ENCODE measurements at places on chromosomes 1 and 21.

GRCh38 chr1:154335025-154335714, 9.8 kb downstream of the ATP8B2 start:
- DNase-seq: peak; percentile 83

DNA sequence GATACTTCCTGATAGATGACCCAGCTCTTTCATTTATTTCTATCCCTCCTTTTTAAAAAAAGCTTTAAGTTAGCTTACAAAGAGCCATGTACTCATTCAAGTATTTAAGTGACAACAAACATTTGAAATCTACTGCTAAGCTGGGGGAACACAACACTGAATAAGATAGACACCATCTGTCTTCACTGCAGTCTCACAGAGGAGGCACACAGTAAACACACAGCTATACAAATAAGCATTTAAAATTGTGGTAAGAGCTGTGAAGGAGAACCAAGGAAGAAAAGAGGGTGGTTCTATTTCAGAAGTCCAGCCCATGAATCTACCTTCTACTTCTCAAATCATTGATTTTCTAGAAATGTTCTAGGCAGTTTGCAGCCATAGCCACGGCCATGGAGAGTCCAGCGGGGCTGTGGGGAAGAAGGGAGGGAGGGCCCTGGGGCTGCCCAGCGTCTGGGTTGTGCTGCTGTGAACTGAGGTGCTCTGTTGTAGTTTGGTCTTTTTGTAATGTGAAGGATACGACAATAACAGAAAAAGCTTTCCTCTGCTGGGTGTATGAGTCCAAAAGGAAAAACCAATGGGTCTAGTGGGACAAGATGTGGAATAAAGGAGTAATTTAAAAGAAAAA, 28.2 kb downstream of the PRDM2 start:
- no peak for DNase-seq

DNA sequence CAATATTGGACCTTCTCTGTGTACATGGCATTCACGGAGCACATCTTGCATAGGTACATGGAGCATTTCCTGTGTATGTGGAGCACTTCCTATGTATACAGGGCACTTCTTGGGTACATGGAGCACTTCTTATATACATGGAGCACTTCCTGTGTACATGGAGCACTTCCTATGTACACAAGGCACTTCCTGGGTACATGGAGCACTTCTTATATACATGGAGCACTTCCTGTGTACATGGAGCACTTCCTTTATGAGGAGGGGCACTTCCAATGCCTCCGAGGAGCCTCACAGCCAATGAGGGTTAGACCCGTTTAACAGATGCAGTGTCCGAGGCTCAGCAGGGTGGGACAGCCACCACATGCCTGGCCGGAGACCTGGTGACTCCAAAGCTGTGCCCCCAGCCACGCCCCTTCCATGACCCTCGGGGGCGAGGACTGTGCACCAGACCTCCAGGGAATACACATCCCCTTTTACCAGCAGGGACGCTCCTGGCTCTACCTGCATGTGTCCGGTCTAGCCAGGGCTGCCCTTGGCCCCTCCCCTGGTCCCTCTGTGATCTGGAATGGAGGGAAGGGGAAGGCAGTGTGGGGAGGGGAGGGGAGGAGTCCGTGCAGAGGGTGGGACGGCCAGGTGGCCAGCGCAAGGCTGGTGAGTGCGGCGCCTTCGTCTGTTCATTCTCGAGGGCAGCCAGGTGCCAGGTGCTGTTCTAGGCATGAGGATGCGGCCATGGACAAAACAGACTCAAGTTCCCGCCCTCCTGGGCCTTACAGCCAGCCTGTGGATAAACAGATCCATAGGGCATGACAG, 195.1 kb upstream of the TMEM51 start:
- no peak for DNase-seq

DNA sequence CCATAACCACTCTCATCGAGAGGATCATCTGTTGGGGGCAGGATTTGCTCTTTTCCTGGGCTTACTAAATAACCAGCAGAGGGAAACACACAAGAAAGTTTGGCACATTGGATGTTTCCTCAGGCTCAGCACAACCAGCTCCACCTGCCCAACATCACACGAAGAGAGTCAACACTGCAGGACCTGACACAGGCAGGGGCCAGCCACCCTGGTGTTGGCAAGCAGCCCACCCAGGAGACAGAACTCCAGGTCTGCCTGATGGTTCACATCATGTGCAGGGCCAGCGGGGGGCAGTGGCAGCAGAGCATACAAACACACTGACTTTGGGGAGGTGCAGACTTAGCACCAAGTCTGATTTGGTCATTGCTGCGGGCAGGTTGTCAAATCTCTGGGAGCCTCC, 182.3 kb upstream of the GALNT2 start:
- DNase-seq: no peak

DNA sequence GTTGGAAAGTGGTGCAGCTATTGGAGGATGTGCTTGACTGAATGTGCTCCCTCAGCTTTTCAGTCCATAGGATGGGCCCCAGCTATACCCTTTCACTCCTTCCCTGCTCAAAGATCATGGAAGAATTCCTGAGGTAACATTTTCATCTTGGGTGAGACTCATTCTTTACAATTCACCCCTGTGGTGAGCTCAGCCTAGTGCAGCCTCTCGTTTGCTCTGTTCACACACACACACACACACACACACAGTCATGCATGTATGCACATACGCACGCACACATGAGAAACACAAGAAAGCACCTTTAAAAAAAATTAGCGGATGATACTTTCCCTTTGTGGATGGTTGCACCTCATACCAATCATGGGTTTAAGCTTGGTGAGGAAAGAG, 25.8 kb downstream of the CCN1 start:
- DNase-seq: no peak

- no peak for DNase-seq
Measured at GRCh38 chr1:230787471-230787870, 40.3 kb downstream of the CAPN9 start.

DNA sequence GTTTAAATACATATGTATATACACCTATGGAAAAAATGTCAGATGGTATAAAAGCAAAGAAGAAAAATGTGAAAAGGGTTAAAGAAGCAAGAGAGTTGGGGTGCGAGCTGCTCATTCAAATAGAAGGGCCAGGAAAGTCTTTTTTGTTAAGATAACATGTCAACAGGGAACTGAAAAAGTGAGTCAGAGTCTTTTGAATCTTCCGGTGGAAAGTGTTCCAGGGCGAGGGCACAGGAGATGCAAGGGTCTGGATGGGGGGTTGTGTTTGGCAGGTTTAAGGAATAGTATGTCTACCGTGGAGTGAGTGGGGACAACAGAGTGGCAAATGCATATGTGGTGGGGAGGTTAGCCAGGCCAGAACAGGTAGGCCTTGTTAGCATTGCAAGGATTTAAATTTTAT, 22.2 kb upstream of the GNG12 start:
- DNase-seq: no peak

DNA sequence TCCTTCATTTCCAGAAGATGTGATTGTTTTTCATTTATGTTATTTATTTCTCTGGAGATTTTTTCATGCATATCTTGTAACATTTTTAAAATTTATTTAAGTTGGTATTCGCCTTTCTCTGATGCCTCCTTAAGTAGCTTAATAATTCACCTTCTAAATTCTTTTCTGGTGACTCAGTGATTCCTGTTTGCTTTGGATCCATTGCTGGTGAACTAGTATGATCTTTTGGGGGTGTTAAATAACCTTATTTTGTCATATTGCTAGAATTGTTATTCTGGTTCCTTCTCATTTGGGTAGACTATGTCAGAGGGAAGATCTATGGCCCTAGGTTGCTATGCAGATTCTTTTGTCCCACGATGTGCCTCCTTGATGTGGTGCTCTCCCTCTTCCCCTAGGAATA, 1347.2 kb upstream of the B3GALT2 start:
- no peak for DNase-seq

- DNase-seq: peak; percentile 41
Measured at GRCh38 chr1:227728059-227728891, 6.8 kb downstream of the JMJD4 start.

- no peak for DNase-seq
Measured at GRCh38 chr21:32256873-32257620, 21.8 kb downstream of the MIS18A start.

DNA sequence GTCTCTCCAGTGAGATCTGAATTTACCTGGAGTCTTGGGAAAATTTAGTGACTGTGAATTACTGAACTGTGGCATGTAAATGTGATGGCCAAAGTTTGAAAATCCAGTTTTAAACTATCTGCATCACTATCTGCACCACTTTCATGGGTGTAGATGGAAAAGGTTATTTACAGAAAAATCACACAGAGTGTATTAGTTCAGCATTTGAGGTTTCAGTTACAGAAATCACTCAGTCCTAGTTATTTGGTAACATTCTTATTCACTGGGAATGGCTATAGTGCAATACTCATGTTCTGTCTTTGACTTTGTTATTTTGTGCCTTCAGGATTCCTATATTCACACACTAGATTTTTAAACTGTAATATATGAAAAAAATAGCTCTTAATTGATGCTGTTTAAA, 60.6 kb upstream of the IFI44L start:
- no peak for DNase-seq

DNA sequence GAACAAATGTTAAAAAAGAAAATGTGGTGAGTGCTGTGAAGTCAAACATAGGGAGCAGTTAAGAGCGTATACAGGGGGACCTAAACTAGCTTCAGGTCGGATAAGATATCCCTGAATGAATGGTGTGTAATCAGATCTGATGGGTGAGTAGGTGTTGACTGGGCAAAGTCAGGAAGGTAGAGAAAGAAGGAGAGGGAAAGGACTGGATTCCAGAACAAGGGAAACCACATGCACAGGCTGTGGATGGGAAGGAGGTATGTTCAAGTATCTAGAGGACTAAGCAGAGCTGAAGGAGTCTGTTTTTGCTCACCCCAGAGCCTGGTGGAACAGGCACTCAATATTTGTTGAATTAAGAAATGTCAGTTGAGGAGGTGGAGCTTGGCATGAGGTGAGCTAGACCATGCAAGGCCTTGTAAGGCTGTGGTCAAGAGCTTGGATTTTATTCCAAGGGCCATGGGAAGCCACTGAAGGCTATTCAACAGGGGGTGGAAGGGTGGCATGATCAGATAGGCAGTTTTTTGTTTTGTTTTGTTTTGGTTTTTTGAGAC, 27.4 kb downstream of the MAP7D1 start:
- no peak for DNase-seq

DNA sequence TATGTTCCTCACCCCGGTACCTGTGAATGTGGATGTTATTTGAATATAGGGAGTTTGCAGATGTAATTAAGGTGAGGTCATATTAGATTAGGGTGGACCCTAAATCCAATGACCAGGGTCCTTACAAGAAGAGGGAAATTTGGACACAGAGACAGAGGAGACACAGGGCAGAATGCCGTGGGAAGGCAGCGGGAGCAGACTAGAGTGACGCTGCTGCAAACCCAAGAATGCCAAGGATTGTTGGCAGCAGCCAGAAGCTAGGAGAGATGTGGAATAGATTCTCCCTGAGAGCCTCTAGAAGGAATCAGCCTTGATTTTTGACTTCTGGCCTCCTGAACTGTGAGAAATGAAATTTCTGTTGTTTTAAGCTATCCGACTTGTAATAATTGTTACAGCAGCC, 53.6 kb downstream of the SPATA46 start:
- no peak for DNase-seq

DNA sequence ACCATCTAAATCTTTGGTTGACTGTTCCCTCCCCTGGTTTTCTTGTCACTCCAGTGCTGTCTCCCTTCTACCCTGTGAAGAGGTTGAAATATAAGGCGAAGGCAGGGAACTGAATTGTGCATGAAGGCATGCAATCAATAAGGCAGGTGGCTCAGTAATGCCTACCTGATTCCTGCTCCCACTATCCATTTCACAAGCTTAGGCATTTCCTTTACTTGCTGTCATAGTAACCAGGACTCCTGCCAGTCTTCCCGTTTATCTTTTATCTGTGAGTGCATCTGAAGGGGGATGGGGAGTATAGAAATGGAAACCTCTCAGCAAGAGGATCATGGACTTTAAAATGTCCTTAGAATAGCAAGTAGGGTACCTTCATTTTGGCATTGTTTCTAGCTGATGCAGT, 40.5 kb downstream of the MRPS6 start:
- DNase-seq: no peak

- no peak for DNase-seq
Measured at GRCh38 chr1:23925279-23925678, 12.1 kb upstream of the CNR2 start.

- no peak for DNase-seq
Measured at GRCh38 chr1:65955503-65955902, 162.8 kb downstream of the PDE4B start.

- DNase-seq: no peak
Measured at GRCh38 chr1:95953015-95953414, 719.0 kb downstream of the RWDD3 start.

- no peak for DNase-seq
Measured at GRCh38 chr1:21759818-21760217, 23.1 kb downstream of the USP48 start.

DNA sequence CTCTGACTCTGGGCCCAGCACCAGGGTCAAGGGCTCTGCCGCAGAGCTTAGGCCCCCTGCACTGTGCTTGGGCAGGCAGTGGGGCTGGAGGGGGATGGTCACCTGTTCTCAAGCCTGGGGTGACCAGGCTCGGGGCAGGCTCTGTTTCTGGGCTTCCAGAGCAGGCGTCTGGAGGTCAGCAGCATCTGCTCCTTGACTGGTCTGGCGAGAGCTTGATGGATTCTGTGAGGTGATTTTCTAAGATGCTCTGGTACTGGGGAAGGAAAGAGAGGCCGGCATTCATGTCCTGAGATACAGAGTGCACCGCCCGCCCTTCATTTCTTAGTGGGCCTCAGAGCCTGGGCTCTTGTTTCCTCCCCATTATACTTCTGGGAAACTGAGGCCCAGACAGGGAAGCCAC, 24.5 kb downstream of the RAB7B start:
- peak; percentile 8 for DNase-seq

DNA sequence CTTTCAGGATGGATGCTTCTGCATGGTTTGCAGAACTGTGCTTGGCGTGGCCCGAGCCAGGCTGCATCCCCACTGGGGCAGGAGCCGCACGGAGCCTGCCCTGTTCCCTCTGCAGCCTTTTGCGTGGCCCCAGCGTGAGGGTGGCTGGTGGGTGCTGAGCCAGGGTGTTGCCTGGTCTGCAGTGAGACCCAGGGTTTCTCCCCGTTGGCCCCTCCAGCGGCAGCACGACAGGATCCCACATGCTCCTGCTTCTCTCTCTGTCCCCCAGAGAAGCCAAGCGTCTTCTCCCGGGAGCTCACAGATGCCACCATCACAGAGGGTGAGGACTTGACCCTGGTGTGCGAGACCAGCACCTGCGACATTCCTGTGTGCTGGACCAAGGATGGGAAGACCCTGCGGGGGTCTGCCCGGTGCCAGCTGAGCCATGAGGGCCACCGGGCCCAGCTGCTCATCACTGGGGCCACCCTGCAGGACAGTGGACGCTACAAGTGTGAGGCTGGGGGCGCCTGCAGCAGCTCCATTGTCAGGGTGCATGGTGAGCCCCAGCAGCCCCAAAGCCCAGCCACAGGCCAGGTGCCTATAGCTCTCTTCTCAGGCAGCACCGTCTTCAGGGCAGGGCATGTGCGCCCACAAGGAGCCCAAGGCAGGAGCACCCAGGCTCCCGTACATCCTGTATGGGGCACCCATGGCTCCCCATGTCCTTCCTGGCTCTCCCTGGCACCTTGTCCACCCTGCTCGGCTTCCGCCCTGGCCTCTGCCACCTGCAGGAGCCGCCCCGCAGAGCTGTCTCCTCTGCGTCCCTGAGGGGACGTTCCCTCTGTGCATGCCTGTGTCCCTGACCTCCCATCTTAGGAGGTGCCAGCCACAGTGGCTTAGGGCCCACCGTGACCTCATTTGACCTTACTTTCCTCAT, 78.9 kb downstream of the OBSCN start:
- DNase-seq: no peak

- DNase-seq: no peak
Measured at GRCh38 chr1:208154679-208155642, 89.2 kb downstream of the PLXNA2 start.

Data from omental fat pad (tissue), 4 donors.